Activated CD4-positive, alpha-beta T cell treated with anti-CD3 and anti-CD28 coated beads, Interleukin-2, amount 50 U/mL, for 16 hours (primary cell): ENCODE measurements at places on chromosomes 13 and 19.

- DNase-seq = no peak
Observed at GRCh38 chr13:110036060-110036459, 249.7 kb upstream of the IRS2 start.

- DNase-seq = peak; percentile 77
Observed at GRCh38 chr13:99124794-99125316, 75.8 kb upstream of the UBAC2 start.

DNA sequence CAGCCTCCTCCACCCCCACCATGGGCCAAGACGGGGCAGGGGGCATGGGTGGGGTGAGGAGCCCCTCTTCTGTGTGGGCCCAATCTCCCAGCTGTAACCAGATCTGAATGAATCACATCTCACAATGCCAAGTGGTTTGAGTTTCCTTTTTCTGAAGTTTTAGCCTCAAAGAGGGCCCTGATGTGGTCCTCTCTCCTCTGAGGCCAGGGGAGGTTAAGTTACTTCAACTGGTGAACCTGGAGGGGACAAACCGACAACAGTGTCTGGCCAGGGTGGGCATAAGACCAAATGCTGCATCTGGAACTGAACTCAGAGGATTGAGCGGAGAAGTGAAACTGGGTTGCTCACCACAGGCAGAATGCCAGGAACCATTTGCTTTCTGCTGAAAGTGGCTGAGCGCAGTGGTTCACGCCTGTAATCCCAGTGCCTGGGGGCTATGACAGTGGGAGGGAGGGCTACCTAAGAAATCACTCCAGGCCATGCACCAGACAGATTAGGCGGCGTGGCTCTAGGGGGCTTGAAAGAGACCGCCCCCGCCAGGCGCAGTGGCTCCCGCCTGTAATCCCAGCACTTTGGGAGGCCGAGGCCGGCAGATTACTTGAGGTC lies 15.4 kb upstream of the IRGC start:
- DNase-seq = no peak

DNA sequence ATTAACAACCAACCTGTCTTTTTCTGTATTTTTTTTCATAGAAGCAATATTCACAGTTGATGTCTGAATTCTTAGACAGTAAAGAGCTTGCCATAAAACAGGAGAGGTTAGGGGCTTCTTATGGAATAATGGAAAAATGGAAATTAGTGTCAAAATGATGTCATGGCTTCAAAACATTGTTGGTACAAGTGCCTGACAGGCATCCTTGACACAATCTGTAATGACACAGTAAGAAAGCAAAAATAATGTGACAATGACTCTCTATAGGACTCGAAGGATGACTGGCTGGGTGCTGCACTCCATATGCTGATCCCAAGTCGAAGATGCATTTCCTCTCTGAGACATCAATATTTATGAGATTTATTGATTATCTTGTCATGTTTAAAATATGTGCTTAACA lies 205.3 kb upstream of the DACH1 start:
- DNase-seq = no peak

GRCh38 chr19:9205501-9206113 lies 13.8 kb downstream of the OR7D4 start:
- peak; percentile 60 for DNase-seq

GRCh38 chr13:73995736-73996135 lies 138.5 kb downstream of the KLF12 start:
- DNase-seq = no peak

GRCh38 chr13:51632591-51633362 lies 48.5 kb downstream of the WDFY2 start:
- DNase-seq = no peak

DNA sequence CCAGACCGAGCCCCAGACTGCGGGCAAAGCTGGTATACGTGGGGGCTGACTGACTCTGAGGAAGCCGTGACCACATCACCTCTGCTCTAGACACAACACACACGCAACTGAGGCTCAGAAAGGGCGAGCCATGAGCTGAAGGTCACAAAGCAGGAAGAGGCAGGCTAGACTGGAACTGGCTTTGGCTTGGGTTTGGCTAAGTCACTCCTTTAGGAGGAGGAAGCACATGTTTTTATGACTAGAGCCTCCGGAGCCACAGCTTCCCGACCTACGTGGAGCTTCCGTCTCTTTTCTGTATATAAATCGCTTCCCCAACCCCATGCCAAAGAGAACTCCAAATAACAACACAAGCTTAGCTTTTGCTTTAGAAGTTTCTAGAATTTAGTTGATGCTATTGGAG lies 48.0 kb downstream of the RFX2 start:
- peak; percentile 35 for DNase-seq

DNA sequence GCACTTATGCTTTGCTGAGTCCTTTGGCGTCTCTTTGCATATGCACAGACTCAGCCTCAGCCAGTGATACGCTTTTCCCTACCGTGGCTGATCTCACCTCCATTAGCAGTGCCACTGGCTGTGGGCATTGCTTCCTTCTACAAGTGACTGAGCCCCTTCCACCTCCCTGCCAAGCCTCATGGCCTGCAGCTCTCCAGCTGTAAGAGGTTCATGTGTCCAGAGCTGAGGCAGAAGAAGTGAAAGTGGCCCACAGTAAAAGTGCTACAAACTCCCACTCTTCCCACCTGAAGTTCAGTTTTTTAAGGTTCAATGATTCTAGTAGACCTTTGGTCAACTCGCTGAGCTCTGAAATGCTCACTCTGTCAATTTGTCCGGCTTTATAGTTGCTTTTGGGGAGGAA lies 44.7 kb downstream of the SMARCA4 start:
- no peak for DNase-seq

DNA sequence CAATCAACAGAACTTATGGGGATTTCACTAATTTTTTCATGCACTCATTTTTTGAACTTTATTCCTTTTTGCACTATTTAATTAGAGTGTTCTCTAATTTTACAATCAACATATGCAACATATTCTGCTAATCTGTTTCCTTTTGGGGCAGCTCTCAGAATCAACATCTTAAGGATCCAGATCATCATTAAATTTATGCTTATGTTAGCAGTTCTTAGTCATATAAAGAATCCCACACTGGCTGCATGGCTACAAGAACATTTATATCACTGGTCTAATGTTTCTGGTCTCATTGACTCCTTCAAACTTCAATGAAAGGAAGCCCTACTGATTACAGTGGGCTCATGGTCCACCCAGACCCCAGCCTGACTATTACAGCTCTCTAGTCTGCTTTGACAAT lies 245.2 kb downstream of the RBM26 start:
- no peak for DNase-seq

DNA sequence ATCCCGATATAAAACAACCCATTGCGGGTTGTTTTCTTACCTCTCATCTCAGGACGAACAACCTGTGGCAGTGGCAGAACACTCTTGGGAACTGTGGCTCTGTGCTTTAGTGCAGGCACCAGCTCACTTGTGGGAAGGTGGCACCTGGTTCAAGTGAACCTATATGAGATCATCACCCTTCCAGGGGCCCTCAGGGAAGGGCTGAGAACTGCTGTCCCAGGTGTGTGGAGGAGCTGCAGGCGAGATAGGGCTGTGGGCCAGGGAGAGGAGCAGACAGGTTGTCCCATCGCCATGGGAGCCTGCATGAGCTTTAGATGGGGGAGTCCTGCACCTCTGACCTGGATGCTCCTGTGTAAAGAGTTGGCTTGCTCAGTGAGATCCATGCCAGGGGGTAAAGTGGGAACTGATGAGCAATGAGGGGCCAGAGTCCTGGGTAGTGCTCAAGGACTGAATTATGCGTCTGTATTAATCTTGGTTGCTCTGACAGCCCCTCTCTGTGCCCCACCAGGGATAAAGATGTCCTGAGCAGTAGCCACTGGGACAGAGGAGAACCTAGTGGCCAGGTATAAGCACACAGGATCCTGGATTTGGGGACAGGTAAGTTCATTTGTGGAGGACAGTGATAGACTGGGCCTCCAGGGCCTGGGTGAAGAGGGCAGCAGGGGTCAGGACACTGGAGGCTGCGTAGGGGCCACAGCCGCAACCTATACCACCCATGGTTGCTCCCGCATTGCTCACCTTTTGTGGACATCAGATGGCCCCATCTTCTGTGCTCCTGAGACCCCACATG lies 8.7 kb downstream of the CEACAM4 start:
- no peak for DNase-seq

- DNase-seq = no peak
Observed at GRCh38 chr13:99702687-99703319, 201.5 kb downstream of the TM9SF2 start.

GRCh38 chr19:9786342-9786741 lies 17.8 kb upstream of the ZNF846 start:
- DNase-seq = no peak

- no peak for DNase-seq
Observed at GRCh38 chr19:1394252-1395193, 6.8 kb downstream of the GAMT start.

DNA sequence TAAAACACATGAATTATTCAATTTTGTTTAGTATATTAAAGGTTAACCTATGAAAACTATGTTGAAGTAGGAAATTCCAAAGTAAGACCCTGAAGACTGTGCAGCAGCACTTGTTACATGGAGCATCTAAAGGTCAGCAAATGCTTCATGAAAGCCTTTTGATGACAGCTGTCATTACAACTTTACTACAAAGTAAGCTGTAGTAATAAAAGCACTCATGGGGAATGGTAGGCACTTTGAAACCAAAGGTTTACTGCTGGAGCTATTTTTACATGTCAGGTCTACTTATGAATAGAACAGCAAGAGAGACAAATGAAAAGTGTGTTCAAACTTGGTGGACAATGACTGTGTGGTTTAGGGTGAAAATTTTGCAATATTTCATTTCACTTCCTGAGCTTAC lies 672.5 kb upstream of the PCDH20 start:
- DNase-seq = no peak

DNA sequence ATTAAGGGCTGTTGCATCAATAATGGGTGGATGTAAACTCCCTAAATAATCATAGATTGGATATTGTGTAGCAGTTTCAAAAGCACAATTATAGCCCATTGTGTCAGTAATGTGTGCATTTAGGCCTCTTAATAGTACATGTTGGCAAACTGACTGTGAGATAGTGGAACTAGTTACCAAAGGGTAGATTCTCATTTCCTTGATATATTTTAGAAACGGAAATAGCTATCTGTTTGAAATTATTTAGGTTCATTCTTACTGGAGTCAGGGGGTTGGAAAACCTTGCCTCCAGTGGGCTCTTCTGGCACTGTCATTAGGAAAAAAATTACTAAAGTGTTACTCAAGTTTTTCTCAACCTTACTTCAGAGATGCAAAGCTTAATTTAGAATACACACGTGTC lies 1074.9 kb downstream of the PCDH17 start:
- DNase-seq = no peak

- DNase-seq = no peak
Observed at GRCh38 chr19:5624018-5624663, 1.3 kb downstream of the SAFB start.
